ENCODE measurements at places on chromosomes 16 and 17. TPM values are rescaled to one million over a fixed set of nuclear protein-coding genes. Genes with fewer than 3 reads are reported as not detected.

DNA sequence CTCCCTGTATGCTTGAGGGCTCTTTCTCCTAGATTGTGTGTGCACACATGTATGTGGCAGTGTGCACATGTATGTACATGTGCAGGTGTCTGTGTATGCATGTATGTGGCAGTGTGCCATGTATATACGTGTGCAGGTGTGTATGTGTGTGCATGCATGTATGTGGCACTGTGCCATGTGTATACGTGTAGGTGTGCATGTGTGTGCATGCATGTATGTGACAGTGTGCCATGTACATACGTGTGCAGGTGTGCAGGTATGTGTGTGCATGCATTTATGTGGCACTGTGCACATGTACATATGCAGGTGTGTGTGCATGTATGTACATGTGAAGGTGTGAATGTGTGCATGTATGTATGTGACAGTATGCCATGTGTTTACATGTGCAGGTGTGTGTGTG, 43.9 kb upstream of the BHLHA9 start:
- H3K4me1 ChIP-seq, result peaks cover 14% of the 10 kb centered on the region
- no peak overlapping the region for H3K27ac ChIP-seq
- no peak for DNase-seq

The TAOK1 gene
- total RNA-seq, result 62.2 TPM

The SLC4A1 gene
- not detected for total RNA-seq

DNA sequence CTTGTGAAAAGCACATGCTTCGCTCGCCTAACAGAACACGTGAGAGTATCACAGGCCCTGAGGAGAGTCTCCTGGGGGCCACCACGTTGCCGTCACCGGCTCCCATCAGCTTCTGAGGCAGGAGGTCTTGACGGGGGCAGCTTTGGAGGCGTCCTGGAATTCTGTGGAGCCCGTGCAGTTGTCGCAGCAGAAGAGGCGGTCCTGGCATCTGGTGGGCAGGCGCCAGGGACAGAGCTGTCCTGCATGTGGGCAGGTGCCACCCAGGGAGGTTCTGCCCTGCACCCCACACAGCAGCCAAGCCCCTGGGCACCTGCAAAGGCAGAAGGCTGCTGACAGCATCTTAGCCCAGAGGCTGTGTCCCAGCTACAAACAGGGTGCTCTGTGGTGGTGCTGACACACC, 99.0 kb upstream of the CREBBP start:
- H3K4me1 ChIP-seq, result peaks cover 7% of the 10 kb centered on the region
- H3K27ac ChIP-seq, result no peak overlapping the region
- peaks cover 12% of the 10 kb centered on the region for H3K36me3 ChIP-seq
- no peak overlapping the region for H3K4me3 ChIP-seq
- peaks cover 7% of the 10 kb centered on the region for H3K27me3 ChIP-seq
- DNase-seq, result no peak

DNA sequence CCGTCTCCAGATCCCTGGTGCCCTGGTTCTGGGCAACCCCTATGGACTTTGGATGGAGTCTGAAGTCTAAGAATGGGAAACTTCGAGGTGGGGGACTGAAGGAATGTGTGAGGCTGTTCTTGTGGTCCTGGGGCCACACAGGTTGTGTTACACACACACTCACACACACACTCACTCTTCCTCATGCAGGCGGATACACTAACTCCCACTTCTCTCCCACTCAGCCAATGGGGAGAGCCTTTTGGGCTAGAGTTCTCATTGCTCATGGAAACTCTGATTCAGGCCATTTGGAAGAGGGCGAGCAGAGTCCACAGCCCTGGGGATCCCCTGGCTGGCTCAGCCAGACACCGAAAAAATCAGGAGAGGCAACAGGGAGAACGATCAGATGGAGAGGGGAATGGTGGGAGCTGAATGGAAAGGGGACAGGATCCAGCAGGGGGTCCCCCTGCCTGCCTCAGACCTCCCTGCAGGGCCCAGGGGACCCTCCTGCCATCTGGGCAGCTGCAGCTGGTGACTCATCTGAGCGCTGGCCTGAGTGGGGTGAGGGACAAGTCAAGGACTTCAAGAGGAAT, 9.1 kb downstream of the IGFBP4 start:
- DNase-seq, result no peak
- no peak overlapping the region for H3K4me3 ChIP-seq

The GAST gene
- total RNA-seq, result not detected

DNA sequence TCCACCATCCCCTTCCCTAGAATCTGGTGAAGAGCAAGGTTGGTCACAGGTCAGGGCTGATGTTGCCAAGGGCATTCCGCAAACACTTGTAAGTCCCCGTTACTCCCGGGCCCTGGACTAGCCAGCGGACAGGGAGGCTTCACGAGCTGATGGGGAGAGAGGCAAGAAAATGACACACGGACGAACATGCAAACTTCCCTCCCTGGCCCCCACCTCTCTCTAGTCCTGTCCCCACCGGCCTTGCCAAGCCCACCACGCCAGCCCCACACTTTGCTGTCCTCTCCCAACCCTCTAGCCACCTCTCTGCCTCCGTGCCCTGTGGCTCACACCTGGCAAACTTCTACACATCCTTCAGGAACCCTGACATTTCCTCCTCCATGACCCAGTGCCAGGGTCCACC, 54.8 kb downstream of the RPH3AL start:
- peaks cover 8% of the 10 kb centered on the region for H3K4me1 ChIP-seq
- H3K36me3 ChIP-seq, result no peaks in the 10 kb centered on the region
- H3K27ac ChIP-seq, result no peak overlapping the region
- H3K27me3 ChIP-seq, result peaks cover 5% of the 10 kb centered on the region

DNA sequence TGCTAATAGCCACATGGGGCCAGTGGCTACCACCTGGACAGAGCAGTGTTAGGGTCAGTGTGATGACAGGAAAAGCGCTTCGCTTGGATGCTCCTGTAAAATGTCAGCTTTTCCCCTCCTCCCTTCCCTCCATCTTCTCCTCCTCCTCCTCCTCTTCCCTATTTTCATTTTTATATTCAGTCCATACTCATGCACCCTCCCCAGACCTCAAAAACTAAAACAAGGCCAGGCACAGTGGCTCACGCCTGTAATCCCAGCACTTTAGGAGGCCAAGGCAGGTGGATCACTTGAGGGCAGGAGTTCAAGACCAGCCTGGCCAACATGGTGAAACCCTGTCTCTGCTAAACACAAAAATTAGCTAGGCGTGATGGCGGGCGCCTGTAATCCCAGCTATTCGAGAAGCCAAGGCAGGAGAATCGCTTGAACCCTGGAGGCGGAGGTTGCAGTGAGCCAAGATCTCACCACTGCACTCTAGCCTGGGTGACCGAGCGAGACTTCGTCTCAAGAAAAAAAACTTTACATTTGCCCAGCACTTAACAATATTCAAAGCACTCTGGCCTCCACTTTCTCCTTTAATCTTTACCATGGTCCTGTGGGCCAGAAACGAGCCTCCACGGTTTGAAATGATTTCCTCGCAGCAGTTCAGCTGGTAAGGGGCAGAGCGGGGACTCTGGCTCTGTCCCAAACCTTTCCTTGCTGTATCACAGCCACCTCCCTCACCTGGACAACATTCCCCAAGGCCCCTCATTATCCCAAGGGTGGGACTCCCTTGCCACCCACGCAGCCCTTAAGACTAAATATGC, 21.8 kb downstream of the ANKRD40 start:
- peaks cover 4% of the 10 kb centered on the region for H3K4me1 ChIP-seq
- DNase-seq, result no peak
- no peak overlapping the region for H3K4me3 ChIP-seq
- no peak overlapping the region for H3K27ac ChIP-seq
- peaks cover 10% of the 10 kb centered on the region for H3K27me3 ChIP-seq

The CASKIN1 gene
- total RNA-seq, result 0.13 TPM

The CTRL gene
- 12.6 TPM for total RNA-seq

- no peaks in the 10 kb centered on the region for H3K27me3 ChIP-seq
- DNase-seq, result no peak
- H3K36me3 ChIP-seq, result no peaks in the 10 kb centered on the region
Measured at GRCh38 chr17:46158323-46159296, 34.6 kb downstream of the KANSL1 start.

DNA sequence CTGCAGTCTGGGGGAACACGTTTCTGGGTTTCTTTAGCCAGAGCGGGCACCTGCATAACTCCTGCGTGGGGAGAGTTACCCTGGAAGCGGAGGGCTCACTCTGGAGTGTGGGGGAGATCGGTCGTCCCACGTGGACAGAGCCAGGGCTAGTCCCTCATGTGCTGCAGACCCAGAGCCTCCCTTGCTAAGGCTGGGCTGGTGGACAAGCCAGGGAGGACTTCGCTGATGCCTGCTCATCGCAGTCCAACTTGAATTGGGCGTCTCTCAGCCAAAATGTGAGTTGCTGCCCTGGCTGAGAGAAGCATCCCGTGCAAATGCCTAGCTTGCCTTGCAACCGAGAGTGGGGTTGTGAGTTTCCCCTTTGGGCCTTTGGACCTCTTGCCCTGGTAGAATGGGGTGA, 986 bp downstream of the CRISPLD2 start:
- DNase-seq, result no peak
- no peak overlapping the region for H3K27ac ChIP-seq
- peaks cover 12% of the 10 kb centered on the region for H3K27me3 ChIP-seq
- peak overlapping the region; percentile 82 for H3K4me3 ChIP-seq

- peaks cover 12% of the 10 kb centered on the region for H3K4me1 ChIP-seq
- no peak overlapping the region for H3K27ac ChIP-seq
- no peak for DNase-seq
- H3K27me3 ChIP-seq, result no peaks in the 10 kb centered on the region
- peaks cover 9% of the 10 kb centered on the region for H3K36me3 ChIP-seq
Measured at GRCh38 chr16:1942047-1942809, 771 bp downstream of the MSRB1 start.

GRCh38 chr17:71192039-71192555, 928.7 kb upstream of the SOX9 start:
- no peak overlapping the region for H3K27ac ChIP-seq
- no peaks in the 10 kb centered on the region for H3K4me1 ChIP-seq
- DNase-seq, result no peak
- no peak overlapping the region for H3K4me3 ChIP-seq

The CCP110 gene
- total RNA-seq, result 17.4 TPM

The RCVRN gene
- not detected for total RNA-seq

The EVPLL gene
- not detected for total RNA-seq

- no peak for DNase-seq
- H3K36me3 ChIP-seq, result peaks cover 7% of the 10 kb centered on the region
- H3K27ac ChIP-seq, result no peak overlapping the region
- no peak overlapping the region for H3K4me3 ChIP-seq
- no peaks in the 10 kb centered on the region for H3K4me1 ChIP-seq
- peaks cover 21% of the 10 kb centered on the region for H3K27me3 ChIP-seq
Measured at GRCh38 chr16:77944631-77945030, 77.7 kb upstream of the CLEC3A start.

DNA sequence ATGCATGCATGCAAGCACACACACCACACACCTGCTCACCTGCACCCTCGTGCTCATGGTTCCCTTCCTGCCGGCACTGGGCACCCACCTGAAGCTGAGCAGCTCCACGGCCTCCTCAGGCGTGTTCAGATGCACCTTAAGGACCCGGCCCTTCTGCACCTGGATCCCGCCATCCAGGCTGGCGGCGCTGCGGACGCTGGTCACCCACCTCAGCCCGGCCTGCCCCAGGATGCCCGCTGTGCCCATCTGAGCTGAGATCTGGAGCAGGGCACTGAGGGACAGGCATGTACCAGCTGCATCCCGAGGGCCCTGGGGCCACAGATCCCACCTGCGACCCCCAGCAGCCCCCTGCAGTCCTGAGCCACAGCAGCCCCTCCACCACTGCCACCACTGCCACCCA, 110.0 kb downstream of the LITAF start:
- no peak overlapping the region for H3K27ac ChIP-seq
- H3K27me3 ChIP-seq, result no peaks in the 10 kb centered on the region
- H3K4me3 ChIP-seq, result no peak overlapping the region
- H3K4me1 ChIP-seq, result no peaks in the 10 kb centered on the region

All from naive thymus-derived CD8-positive, alpha-beta T cell (primary cell).